ENCODE measurements at places on chromosomes 2 and 18.

- DNase-seq, result no peak
These were observed 22.9 kb downstream of the INO80C start for GRCh38 chr18:35474884-35475283.

DNA sequence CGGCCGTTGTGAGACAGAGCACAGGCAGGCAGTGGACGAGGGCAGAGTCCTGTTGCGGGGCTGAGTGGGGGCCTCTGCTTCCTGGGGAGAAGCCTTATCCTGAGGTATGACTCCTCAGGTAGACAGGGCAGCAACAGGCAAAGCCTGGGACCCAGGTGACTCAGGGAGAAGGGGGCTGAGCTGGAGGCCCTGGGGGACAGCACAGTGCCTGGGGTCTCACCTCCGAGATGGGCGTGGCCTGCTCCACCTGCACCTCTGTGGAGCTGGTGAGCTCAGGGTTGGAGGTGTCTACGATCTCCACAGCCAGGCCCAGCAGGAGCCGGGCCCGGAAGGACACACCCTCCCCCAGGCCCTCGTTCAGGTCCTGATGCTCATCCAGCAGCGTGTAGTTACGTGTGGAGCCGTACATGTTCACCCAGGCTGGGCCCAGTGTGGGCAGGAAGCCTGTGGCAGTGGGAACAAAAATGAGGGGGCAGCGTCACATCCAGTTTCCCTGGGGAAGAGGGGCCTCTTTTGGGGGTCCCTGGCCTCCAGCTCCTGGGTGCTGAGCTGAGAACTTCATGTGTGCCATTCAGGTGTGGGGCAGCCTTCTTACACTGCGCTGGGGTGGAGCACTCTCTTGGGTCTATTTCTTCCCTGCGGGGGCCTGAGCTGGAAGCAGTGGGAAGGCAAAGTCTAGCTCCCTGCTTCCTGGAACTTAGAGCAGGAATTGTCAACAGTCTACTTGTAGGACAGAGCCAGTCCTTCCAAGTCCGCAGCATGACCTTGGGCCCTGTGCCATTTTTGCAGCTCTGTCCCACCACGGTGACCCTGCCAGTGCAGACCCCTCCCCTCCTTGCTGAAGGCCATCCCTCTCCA is 2.9 kb upstream of the OTOF start:
- no peak for DNase-seq

DNA sequence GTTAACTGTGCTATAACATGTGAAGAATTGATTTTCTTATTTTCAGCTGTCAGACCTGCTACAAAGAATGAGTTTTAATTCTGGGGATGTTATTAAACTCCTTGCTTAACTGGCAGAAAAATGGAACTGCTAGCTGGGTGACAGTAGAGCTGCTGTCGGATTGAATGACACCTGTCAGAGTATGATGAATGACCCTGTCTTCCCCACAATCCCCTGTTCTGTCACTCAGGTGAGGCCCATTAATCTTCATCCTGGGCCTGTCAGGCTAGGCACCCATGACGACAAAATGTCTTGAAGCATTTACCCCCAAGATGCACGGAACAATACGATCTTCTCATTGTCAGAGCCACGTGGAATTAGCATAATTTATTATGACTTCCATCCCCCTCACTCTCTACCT is 129.9 kb upstream of the ETAA1 start:
- no peak for DNase-seq

DNA sequence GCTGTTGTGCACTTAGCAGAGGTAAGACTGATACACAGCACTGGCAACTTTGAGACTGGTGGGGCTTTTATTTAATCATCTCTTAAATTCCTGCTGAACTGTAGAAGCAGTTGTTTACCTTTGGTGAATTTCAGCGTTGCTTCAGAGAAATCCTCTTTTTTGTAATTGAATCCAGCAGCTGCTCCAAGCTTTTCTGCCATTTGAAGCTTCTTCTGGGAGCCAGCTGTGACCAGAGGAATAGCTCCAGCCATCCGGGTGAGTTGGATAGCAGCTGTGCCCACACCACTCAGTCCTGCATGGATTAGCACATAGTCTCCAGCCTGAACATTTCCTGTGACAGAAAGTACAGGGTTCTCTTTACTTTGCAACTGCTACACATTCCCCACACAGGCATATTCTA is 3.9 kb downstream of the TP53I3 start:
- peak; percentile 54 for DNase-seq

GRCh38 chr2:223635080-223635479 is 32.9 kb upstream of the SCG2 start:
- no peak for DNase-seq

- no peak for DNase-seq
These were observed 489.8 kb downstream of the ADCYAP1 start for GRCh38 chr18:1394426-1394825.

DNA sequence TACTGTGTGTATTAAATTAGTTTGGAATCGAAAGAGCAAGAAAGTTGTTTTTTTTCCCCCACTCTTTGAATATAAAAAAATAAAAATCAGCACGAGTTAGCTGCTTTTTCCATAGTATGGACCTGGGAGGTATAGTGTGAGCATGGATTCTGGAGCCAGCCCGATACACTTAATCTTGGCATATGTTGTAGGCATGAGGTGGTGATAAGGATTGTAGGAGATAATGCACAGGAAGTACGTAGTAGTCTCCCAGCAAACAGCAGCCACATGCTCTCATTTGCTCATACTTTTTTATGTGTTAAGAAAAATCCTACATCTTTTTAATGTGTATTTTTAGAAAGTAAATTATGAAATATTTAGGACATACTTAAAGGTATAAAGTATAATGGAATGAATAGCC is 2.1 kb upstream of the DNAJC27 start:
- no peak for DNase-seq

- no peak for DNase-seq
These were observed 7.5 kb upstream of the RNF144A start for GRCh38 chr2:6909431-6910385.

DNA sequence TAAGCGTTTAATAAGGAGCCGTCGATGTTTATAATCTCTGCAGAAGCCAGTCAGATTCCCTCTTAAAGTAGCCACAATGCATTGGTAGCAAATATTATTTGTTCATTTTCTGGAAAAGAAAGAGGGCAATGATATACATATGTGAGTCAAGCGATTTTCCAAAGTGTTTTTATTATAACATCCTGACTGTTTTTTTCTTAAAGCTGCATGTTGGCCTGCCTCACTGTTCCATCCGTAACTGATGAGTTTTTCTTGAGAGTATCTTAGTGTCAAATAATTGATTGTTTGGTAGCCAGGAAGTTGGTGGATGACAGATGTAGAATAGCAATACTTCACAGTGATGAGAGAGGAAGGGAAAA is 3.7 kb downstream of the TSHZ1 start:
- DNase-seq, result no peak

GRCh38 chr2:233062946-233063268 is 2.8 kb downstream of the INPP5D start:
- DNase-seq, result no peak

GRCh38 chr2:135949451-135950234 is 35.8 kb downstream of the DARS1 start:
- no peak for DNase-seq

GRCh38 chr2:55277310-55277709 is 8.3 kb upstream of the MTIF2 start:
- no peak for DNase-seq

GRCh38 chr18:7592305-7593071 is 25.4 kb downstream of the PTPRM start:
- DNase-seq, result no peak

- DNase-seq, result no peak
These were observed 29.3 kb downstream of the COLEC11 start for GRCh38 chr2:3624059-3624794.

GRCh38 chr2:189015359-189015758 is 41.2 kb downstream of the COL3A1 start:
- no peak for DNase-seq

- DNase-seq, result no peak
These were observed 28.9 kb upstream of the CNOT11 start for GRCh38 chr2:101223814-101224231.

GRCh38 chr2:217790195-217790594 is 212.6 kb downstream of the TNS1 start:
- DNase-seq, result no peak

GRCh38 chr2:3001615-3002560 is 375.7 kb downstream of the EIPR1 start:
- no peak for DNase-seq

Data from right hindlimb (tissue), 1 donor.